ENCODE measurements at places on chromosomes 3 and 15.
A peak's percentile ranks its signal among the peaks of the same experiment; 100 is the strongest.

DNA sequence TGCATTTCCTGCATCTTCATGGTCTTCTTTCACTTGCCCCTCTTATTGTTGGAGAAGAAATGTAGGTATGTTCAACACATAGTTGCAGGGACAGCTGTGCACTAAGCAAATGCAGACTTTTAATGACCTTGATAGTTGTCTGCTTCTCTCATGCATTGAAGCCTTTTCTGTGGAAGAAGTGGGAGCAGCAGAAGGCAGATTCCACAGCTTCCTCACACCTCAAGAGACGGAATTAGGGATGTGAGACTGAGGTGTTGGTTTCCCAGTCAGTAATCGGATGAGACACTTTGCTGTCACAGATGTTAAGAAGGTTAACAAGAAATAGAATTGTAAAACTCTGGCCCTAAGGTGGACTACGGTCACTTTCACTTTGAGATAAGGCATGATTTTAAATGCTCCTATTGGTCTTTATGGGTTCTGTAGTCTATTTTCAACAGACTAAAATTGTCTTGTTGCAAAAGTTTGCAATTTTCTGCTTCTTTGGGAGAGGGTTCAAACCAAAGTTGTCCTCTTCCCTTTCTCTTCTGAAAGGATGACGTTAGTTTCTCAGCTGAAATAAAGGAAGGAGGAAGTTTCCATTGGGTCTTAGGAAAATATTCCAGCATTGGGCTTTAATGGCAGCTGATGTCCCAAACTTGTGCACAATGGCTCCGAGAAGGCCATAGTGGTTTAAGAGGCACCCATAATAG, 117.4 kb downstream of the LPP start:
- no peak overlapping the region for H3K4me3 ChIP-seq
- DNase-seq, result no peak
- H3K27me3 ChIP-seq, result no peaks in the 10 kb centered on the region
- no peaks in the 10 kb centered on the region for H3K4me1 ChIP-seq

DNA sequence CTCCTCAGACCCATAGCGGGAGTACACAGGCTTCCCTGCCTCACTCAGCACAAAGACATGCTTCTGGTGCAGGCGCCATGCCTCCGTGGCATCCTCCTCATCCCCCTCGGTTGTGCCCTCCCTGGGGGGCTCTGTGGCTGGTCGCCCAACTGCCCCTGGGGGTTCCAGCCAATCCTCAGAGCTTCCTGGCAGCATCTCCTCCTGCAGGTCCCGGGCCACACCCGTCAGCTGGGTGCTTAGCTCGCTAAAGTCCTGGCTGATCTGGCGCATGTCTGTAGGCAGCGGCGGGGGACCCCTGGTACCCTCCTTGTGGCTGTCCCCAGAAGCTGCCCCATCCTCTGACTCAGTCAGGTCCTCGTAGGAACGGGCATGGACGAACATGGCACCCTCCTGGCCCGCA, 7.9 kb upstream of the MST1R start:
- DNase-seq, result no peak
- peaks cover 17% of the 10 kb centered on the region for H3K36me3 ChIP-seq
- H3K4me1 ChIP-seq, result no peaks in the 10 kb centered on the region
- no peaks in the 10 kb centered on the region for H3K27me3 ChIP-seq

- H3K27ac ChIP-seq, result no peak overlapping the region
- no peak for DNase-seq
- H3K27me3 ChIP-seq, result no peaks in the 10 kb centered on the region
- H3K36me3 ChIP-seq, result no peaks in the 10 kb centered on the region
- no peaks in the 10 kb centered on the region for H3K4me1 ChIP-seq
- no peak overlapping the region for H3K4me3 ChIP-seq
Measured at GRCh38 chr3:149197669-149198068, 24.0 kb downstream of the CP start.

GRCh38 chr15:57605491-57605890, 13.8 kb downstream of the MYZAP start:
- H3K27me3 ChIP-seq, result no peaks in the 10 kb centered on the region
- no peak overlapping the region for H3K27ac ChIP-seq
- H3K36me3 ChIP-seq, result no peaks in the 10 kb centered on the region
- DNase-seq, result no peak
- H3K4me1 ChIP-seq, result no peaks in the 10 kb centered on the region

- H3K27me3 ChIP-seq, result no peaks in the 10 kb centered on the region
- no peaks in the 10 kb centered on the region for H3K36me3 ChIP-seq
- H3K4me3 ChIP-seq, result no peak overlapping the region
Measured at GRCh38 chr3:14839236-14839635, 20.5 kb downstream of the FGD5 start.

DNA sequence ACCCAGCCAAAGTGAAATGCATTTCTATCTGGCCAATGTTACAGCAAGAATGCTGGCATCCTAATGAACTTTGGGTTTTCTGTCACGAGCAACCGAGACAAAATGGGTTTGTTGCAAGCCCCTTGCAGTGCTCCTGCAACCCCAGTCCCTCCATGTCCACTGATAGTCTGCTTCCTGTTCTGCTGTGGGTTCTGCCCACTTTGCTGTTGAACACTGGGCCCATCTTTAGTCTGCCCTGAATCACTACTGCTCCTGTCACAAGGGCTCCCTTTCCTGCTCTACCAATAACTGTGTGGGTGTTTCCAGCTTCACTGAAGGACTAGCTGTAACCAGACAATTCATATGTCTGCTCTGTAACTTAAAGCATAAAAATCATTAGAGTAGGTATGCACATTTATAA, 12.7 kb upstream of the OXSR1 start:
- H3K4me1 ChIP-seq, result no peaks in the 10 kb centered on the region
- DNase-seq, result no peak
- no peaks in the 10 kb centered on the region for H3K36me3 ChIP-seq
- no peaks in the 10 kb centered on the region for H3K27me3 ChIP-seq
- H3K4me3 ChIP-seq, result no peak overlapping the region

GRCh38 chr3:11371747-11372146, 99.5 kb downstream of the ATG7 start:
- no peak overlapping the region for H3K4me3 ChIP-seq
- H3K27me3 ChIP-seq, result no peaks in the 10 kb centered on the region
- H3K4me1 ChIP-seq, result peaks cover 20% of the 10 kb centered on the region
- no peak overlapping the region for H3K27ac ChIP-seq
- no peak for DNase-seq
- peaks cover 5% of the 10 kb centered on the region for H3K36me3 ChIP-seq

- no peak for DNase-seq
- no peak overlapping the region for H3K4me3 ChIP-seq
- no peak overlapping the region for H3K27ac ChIP-seq
- peaks cover 23% of the 10 kb centered on the region for H3K4me1 ChIP-seq
- no peaks in the 10 kb centered on the region for H3K36me3 ChIP-seq
Measured at GRCh38 chr3:149830902-149831301, 17.9 kb downstream of the RNF13 start.

GRCh38 chr3:126024049-126024854, 55.3 kb downstream of the ROPN1B start:
- H3K27ac ChIP-seq, result no peak overlapping the region
- DNase-seq, result no peak
- H3K4me1 ChIP-seq, result no peaks in the 10 kb centered on the region
- H3K4me3 ChIP-seq, result no peak overlapping the region

- H3K27ac ChIP-seq, result no peak overlapping the region
- no peaks in the 10 kb centered on the region for H3K27me3 ChIP-seq
- no peaks in the 10 kb centered on the region for H3K4me1 ChIP-seq
- H3K36me3 ChIP-seq, result no peaks in the 10 kb centered on the region
- no peak overlapping the region for H3K4me3 ChIP-seq
Measured at GRCh38 chr3:16523778-16524177, 10.3 kb upstream of the RFTN1 start.

DNA sequence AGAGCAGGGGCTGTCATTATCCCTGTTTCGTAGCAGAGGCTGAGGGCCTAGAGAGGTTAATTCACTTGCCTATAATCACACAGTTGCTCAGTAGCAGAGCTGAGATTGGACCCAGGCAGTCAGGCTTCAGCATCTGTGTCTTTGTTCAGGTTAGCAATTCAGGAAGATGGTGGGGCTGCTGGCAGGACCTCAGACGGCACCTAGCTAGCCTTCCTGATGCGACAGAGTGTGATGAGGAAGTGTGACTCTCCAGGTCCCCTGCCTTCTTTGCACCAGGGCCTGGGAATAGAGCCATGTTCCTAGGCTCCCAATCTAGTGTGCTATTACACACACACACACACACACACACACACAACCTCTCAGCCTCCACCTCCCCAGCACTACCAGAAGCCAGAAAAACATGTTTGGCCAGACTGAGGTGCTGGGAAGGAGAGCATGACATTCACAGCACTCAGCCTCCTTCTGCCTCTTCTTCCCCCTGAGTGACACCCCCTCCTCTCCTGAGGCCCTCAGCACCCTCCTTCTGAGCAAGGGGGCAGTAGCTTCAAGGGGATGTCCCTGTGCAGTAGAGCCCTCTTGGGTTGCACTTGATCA, 88.9 kb downstream of the TLE3 start:
- H3K27ac ChIP-seq, result no peak overlapping the region
- no peak for DNase-seq
- H3K27me3 ChIP-seq, result no peaks in the 10 kb centered on the region
- no peaks in the 10 kb centered on the region for H3K36me3 ChIP-seq

- H3K36me3 ChIP-seq, result no peaks in the 10 kb centered on the region
- H3K27ac ChIP-seq, result no peak overlapping the region
- no peak overlapping the region for H3K4me3 ChIP-seq
- no peaks in the 10 kb centered on the region for H3K4me1 ChIP-seq
- no peak for DNase-seq
Measured at GRCh38 chr15:65333856-65334255, 29.4 kb downstream of the RNU5B-1 start.

DNA sequence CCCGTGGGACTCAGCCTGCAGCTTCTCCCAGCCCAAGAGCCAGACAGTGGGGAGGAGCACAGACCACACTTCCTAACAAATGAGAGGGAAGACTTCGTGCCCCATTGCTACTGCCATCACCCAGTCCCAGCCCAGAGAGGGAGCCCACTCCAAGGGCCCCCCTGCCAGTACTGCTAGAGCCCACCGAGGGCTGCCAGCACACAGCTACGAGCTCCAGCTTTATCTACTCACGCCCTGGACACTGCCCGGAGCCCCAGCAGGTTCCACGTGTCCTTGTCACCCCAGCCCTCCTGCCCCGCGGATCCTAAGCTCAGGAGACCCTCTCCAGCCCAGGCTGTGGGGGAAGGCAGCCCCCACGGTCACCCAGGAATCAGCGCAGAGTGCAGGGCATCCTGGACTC, 1.9 kb downstream of the GOLGA8A start:
- H3K27ac ChIP-seq, result no peak overlapping the region
- no peaks in the 10 kb centered on the region for H3K4me1 ChIP-seq
- no peak for DNase-seq
- H3K27me3 ChIP-seq, result no peaks in the 10 kb centered on the region
- no peaks in the 10 kb centered on the region for H3K36me3 ChIP-seq

- no peak within 1 kb of the TSS for H3K27ac ChIP-seq
- H3K36me3 ChIP-seq, result no peaks in the 10 kb centered on the region
- H3K4me1 ChIP-seq, result no peaks in the 10 kb centered on the region
- DNase-seq, result no peak
- peak within 1 kb of the TSS; percentile 39 for H3K4me3 ChIP-seq
Measured at GRCh38 chr3:50204804-50205412, at the start of gene SLC38A3. TSS of gene SLC38A3 (plus strand) at chr3:50205271. CDS start at chr3:50214200, 8,929 bp downstream.

DNA sequence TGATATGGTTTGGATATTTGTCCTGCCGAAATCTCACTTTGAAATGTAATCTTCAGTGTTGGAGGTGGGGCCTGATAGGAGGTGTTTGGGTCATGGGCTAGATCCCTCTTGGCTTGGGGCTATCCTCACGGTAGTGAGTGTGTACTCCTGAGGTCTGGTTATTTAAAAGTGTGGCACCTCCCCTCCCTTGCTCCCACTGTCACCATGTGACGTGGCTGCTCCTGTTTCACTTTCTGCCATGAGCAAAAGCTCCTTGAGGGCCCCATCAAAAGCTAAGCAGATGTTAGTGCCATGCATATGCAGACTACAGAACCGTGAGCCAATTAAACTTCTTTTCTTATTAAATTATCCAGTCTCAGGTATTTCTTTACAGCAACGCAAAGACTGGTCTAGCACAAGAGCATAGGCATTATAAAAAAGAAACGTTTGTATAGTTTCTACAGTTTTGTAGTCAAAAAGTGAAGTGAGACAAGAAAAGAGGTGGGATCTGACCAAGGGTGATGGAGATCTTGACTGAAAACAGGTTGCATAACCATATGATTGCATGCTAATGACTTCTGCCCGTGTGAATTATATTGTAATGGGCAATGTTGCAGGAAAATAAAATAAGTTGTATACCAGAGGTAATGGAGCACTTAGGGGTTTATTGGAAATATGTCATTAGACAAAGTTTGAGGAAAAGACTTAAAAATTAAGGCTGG, 28.5 kb upstream of the CLASP2 start:
- no peaks in the 10 kb centered on the region for H3K27me3 ChIP-seq
- H3K4me3 ChIP-seq, result no peak overlapping the region
- H3K27ac ChIP-seq, result no peak overlapping the region

GRCh38 chr15:36465304-36465703, 114.1 kb upstream of the CDIN1 start:
- DNase-seq, result no peak
- no peaks in the 10 kb centered on the region for H3K36me3 ChIP-seq
- H3K27ac ChIP-seq, result no peak overlapping the region
- H3K4me1 ChIP-seq, result no peaks in the 10 kb centered on the region
- H3K4me3 ChIP-seq, result no peak overlapping the region
- H3K27me3 ChIP-seq, result no peaks in the 10 kb centered on the region

All from tibial artery (tissue), 4 donors.